ENCODE measurements at places on chromosomes 16 and 17. TPM values are rescaled to one million over a fixed set of nuclear protein-coding genes. Genes with fewer than 3 reads are reported as not detected.

GRCh38 chr16:46801428-46802049 is 29.4 kb downstream of the C16orf87 start:
- peak; percentile 33 for DNase-seq

Gene CACNA1H
- not detected for total RNA-seq

GRCh38 chr17:329784-330420 is 22.7 kb downstream of the RPH3AL start:
- no peak for DNase-seq

DNA sequence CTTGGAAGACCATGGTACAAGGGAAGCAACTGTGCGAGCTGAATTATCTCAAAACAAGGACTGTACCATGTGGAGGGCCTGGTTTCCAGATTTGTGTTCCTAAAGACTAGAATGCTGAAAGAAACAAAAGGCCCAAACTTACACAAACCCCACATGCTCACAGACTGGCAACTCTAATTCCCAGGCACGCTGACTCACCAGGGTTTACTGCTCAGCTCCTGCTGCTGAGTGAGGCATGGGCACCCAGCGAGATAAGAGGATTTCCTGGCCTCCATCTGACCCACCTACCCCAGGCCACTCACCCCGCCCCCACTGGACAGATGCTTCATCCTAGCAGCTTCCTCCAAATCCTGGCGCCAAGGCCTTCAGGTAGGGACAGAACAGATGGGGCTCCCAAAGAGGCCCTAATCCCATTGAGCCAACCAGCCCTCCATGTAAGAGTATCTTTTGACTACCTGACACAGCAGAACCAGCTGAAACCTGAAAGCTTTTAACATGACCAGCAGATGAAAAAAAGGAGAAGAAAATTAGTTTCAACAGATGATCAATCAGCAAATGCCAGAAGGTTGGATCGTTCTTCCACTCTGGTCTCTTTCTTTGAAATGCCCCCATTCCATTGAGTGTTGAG is 33.9 kb downstream of the DCUN1D3 start:
- DNase-seq = peak; percentile 89

Gene MYH2
- total RNA-seq = not detected

GRCh38 chr17:37824534-37825485 is 80.0 kb upstream of the HNF1B start:
- peak; percentile 94 for DNase-seq

- no peak for DNase-seq
Observed at GRCh38 chr16:22317001-22317530, 19.9 kb downstream of the POLR3E start.

Gene ST6GALNAC1
- 10.8 TPM for total RNA-seq

GRCh38 chr17:65604070-65604469 is 42.6 kb upstream of the AXIN2 start:
- DNase-seq = no peak

DNA sequence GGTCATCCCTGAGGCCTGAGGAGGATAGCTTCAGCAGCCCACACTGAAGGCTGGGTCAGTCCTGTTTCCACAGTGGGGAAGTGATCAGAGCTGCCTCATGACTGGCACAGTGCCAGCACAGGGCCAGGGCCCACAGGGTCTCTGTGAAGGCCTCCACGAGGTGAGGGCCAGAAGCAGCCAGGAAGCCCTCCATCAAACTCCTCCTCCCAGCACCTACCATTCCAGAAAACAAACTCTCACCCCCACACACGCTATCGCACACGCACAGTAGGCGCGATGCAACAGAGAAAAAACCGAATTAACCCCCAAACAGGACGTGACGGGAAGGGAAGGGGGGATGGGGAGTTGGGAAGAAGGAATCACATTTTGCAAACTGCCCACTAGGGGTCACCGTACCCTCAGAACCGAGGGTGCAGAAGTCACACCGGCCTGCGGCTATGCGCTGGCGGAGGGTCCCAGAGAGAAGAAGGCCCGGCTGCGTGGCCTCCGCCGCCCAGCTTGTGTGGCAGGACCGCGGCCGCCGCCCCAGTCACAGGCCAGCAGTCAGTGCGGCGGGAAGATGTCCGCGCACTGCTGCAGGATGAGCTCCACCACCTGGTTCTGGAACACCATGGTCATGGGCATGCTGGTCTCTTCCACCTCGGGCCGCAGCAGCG is 37.6 kb downstream of the ARHGAP27 start:
- DNase-seq = peak; percentile 46

Gene DPEP3
- total RNA-seq = not detected

DNA sequence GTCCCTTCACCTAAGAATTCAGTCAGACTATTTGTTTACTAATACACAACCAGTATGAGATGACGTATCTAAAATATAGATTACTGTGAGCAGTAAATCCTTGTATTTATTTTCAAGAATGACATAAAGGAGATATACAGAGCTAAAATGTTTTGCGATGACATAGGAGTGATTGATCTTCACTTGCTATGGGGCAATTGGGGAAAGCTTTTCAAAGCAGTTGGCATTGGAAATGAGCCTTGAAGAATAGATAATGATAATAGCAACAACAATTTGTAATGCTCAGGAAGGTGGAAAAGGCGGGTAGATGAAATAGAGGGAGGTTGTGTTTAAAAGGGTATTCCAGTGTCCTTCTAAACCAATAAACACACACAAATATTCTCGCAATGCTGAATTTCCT is 623.7 kb downstream of the CDH8 start:
- no peak for DNase-seq

GRCh38 chr17:42537826-42538451 is 1.9 kb downstream of the NAGLU start:
- DNase-seq = no peak

Gene TBC1D3E
- 0.77 TPM for total RNA-seq

DNA sequence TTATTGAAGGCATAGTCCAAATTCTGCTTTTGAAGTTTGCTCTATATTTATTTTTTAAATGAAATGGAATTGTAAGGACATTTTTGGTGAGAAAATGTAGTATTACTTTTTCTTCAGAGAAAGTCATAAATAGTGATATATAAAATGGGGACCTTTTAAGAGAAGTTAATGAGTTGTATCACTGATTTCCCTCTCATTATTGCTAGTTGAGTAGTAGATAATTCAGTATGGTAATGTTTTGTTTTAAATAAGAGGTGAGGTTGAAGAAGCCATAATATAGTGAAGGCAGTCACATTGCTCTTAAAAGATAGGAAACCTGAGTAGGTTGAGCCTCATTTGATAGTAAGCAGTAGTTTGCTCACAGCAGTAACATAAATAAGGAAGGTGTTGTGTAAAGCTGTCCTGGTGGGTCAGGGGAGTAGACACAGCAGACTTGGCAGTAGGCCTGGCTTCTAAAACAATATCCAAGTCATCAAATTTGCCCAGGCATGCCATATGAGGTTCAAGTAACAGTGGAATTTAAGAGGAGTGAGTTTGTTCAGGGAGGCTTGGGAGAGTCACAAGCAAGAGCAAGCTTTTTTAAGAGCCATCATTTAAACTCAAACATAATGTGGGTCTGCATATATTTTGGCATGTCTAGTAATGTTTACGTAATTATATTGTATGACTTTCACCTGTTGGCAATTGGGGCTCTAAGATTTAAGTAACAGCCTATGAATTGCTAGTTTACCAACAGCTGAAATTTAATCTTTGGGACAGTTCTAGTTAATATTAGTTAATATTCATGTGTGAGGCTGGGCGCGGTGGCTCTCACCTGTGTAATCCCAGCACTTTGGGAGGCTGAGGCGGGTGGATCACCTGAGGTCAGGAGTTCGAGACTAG is 6.5 kb downstream of the NFATC3 start:
- peak; percentile 99 for DNase-seq

GRCh38 chr16:66352304-66352703 is 14.2 kb upstream of the CDH5 start:
- no peak for DNase-seq

Gene PTX4
- under 0.01 TPM for total RNA-seq

Gene PRCD
- total RNA-seq = not detected

- DNase-seq = no peak
Observed at GRCh38 chr17:1557355-1558095, 5.1 kb downstream of the PITPNA start.

DNA sequence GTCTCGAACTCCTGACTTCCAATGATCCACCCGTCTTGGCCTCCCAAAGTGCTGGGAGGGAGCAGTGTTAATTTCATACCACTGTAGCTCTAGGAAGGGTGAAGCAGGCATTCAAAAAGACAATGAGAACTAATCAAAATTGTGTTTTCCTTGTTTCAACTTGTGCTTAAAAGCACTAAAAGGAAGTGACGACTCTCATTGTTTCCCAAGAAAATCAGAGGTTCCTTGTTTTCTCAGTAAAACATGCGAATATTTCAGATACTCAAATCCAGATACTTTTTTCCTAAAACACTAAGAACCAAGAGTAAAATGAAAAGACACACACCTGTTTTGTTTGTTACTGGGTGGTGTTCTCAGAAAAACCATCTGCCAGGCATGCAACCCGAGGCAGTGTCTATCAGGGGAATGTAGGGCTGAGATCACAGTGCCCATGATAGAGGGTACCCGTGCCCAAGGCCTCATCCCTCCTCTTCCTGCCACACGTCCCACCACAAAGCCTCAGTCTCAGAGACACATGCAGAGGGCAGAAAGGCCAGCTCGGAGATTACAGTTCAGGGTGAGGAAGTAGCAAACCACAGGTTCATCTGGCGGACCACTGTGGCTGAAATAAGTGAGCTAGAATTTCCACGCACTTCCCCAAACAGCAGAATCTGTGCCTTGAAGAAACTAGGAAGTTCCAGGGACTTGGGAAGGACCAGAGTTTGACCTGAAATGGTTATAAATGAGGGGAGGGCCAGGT is 33.7 kb downstream of the GINS3 start:
- no peak for DNase-seq

Gene TBC1D3B
- total RNA-seq = 0.79 TPM

DNA sequence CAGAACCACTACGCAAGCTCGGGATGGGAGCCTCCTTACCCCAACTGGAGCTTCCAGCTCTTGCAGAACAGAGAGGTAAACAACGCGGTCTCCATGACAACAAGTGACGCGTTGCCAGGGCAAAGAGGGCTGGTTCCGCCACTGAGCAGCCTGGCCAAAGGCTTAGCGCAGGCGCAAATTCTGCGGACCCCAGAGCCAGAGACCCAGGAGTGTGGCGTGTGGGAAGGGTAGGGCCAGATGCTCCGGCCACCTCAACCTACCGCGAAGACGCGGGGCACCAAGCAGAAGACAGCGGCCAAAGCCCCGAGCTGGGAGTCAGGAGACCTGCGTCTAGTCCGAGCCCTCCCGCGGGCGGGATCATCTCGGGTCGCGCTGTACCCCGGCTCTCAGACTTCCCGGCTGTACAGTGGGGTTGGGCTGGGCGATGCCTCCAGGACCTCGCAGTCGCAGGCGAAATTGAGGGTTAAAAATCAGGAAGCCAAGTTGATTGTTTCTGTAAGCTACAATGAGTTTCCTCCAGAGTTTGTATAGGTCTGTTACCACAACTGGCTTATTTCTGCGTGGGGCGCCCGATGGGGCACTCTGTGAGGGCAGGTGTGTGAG is at the start of gene TEKT1:
Gene TEKT1, minus strand, starts transcription at position 69 of the 603 bp plus-strand sequence. CDS start 1,353 bp downstream, outside the sequence.
- peak; percentile 78 for DNase-seq

Gene TBX6
- total RNA-seq = 0.26 TPM

GRCh38 chr16:81815429-81815766 is 36.3 kb downstream of the PLCG2 start:
- no peak for DNase-seq

Gene CCT6B
- 0.51 TPM for total RNA-seq

Gene SPECC1
- total RNA-seq = 57.1 TPM

GRCh38 chr17:8451933-8452614 is 16.4 kb downstream of the NDEL1 start:
- no peak for DNase-seq

DNA sequence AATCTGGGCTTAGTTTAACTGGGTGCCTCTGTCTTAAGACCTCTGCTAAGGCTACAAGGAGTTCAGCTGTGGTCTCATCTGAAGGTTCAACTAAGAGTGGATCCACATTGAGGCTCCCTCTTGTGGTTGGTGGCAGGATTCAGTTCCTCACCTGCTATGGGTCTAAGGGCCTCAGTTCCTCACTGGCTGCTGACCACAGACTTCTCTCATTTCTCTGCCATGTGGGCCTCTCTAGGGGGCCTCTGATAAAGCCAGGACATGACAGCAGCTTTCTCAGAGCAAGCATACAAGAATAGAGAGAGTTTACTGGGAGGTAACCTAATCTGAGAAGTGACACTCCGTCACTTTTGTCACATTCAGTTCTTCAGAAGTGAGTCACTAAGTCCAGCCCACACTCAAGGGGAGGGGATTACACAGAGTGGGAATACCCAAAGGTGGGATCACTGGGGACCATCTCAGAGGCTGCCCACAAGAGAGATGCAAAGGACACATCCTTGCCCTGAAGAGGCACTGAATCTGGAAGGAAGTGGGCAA is 19.2 kb upstream of the ABAT start:
- no peak for DNase-seq

- no peak for DNase-seq
Observed at GRCh38 chr17:72997559-72997958, 94.9 kb downstream of the SLC39A11 start.

- DNase-seq = peak; percentile 1
Observed at GRCh38 chr16:16861546-16861945, 482.6 kb downstream of the NPIPA7 start.

- no peak for DNase-seq
Observed at GRCh38 chr16:27805828-27806351, 255.9 kb downstream of the KATNIP start.

Gene NPW
- total RNA-seq = 0.13 TPM

GRCh38 chr17:38825762-38826247 is 684 bp upstream of the CWC25 start:
- DNase-seq = no peak

DNA sequence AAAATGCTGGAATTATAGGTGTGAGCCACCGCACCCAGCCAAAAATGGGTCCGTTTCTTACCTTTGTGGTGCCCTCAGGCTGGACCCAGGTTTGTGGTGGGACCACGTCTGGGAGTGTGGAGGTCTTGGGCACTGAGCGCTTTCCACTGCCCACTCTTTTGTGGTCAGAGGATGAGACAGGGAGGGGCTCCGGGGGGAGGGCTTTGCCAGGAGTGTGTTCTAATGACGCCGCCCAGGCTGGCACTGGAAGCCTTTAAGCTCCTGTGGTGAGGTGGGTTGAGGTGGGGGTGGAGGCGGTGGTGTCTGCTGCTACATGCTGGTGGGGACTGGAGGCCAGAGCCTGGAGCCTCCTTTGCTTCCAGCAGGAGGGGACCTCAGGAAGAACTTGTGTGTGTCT is 12.8 kb upstream of the ADCY7 start:
- DNase-seq = no peak
